DMS153 (cell line): ENCODE measurements at places on chromosomes 5 and 9.

- DNase-seq, result peak; percentile 88
Observed at GRCh38 chr5:5270958-5271785, 131.0 kb downstream of the ADAMTS16 start.

- peak; percentile 64 for DNase-seq
Observed at GRCh38 chr5:55601204-55601618, 66.4 kb upstream of the PLPP1 start.

DNA sequence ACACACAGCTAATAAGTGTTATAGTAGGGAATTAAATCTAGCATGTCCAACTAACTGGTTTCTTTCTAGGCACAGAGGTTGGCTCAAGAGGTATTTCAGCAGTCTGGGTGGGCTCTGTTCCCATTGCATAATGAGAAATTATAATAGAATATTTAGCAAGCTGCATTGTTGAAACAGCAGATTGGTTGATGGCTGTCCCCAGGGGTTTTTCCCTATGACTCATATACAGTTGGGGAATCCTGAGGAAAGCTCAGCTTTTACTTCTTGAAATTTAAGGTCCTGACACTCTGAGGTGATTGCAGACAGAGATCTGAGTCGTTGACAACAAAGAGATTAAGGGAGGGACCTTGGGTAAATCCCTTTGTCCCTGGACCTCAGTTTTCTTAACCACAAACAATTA is 38.3 kb upstream of the TNFSF8 start:
- DNase-seq, result no peak

GRCh38 chr5:131423056-131423455 is 159.2 kb downstream of the CDC42SE2 start:
- DNase-seq, result no peak

DNA sequence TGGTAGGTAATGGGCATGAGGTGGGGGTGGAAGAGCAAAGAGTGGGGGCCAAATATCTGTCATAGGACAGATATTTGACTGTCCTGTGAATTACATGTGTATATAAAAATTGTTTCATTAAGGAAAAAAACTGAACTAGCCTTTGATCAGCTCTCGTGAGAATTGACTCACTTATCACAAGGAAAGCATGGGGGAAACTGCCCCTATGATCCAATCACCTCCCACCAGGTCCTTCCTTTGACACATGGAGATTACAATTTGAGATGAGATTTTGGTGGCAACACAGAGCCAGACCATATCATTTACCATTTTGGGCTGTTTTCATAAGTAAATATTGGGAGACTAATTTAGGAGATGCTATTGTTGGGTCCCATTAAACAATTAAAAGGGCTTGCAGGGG is 63.2 kb upstream of the FYB1 start:
- DNase-seq, result no peak

- no peak for DNase-seq
Observed at GRCh38 chr9:38286357-38286756, 106.1 kb upstream of the ALDH1B1 start.

- no peak for DNase-seq
Observed at GRCh38 chr5:128596071-128596470, 58.0 kb upstream of the FBN2 start.

- DNase-seq, result peak; percentile 42
Observed at GRCh38 chr9:129751841-129752801, 721 bp downstream of the PTGES start.

- DNase-seq, result no peak
Observed at GRCh38 chr5:97100476-97100875, 41.9 kb downstream of the LIX1 start.

DNA sequence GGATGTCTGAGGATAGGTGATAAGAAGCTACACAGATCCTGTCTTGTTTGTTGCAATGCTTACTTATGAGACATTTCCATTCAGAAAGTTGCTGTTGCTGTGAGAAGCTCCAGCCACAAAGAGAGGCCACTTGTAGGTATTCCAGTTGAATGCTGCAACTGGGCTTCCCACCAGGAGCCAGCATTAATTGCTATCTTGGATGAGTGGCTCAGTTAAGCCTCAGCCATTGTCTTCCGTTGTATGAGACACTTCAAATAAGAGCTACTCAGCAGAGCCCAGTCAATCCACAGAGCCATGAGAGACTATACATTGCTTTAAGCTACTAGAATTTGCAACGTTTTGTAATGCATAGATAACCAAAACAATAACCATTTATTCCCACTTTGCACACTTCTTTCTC is 104.3 kb upstream of the ARRDC3 start:
- no peak for DNase-seq
